ENCODE measurements at places on chromosomes 4 and X.

DNA sequence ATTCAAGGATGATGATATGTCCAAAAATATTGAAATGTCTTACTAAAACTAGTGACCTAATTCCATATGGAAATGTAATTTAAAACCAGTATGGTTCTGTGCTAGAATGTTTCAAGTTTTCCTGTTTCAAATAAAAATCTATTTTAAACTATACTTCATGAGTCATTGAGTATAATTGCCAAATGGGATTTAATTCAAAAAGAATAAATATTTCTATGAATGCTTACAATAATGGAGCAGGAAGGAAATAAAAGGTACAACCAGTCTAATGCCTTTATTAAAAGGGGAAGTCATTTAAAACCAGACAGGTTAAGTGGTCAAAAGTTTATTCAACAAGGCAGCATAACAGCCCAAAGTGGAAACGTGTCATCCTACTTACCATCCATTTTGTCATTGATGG lies 2347.1 kb downstream of the PCDH7 start:
- DNase-seq = no peak

DNA sequence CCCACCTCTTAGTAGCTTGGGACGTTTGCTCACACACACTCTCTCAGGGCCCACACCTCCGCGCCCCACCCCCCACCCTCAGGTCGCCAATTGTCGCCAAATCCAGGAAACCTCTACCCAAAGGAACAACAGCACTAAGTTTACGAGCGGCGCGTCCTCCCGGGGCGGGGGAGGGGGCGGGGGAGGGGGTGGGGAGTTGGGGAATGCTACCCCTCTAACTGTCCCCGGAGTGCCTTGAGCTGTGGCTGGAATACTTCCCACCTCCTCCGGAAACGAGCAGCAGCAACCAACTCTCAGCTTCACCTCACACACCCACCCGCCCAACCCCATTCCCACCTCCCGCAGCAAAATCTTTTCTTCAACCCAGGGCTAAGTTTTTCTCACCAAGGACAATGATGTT lies 135.6 kb upstream of the ZIC3 start:
- DNase-seq = no peak

DNA sequence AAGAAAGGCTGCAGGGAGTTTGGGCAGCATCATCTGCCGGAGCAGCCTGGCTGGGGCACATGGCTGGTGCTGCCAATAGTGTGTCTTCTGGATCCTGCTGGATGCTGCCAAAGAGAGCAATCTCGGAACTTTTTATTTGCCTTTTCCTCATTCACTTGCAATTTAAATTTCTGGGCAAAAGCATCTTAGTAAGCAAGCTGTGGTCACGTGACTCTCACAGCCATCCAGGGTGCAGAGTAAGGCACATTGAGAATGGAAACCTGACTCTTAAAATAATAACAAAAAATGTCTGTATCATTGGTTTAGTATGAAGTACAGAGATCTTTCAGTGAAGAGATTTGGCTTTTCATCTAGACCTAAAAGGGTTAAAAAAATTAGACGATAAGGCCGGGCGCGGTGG lies 910.3 kb downstream of the STIM2 start:
- no peak for DNase-seq

DNA sequence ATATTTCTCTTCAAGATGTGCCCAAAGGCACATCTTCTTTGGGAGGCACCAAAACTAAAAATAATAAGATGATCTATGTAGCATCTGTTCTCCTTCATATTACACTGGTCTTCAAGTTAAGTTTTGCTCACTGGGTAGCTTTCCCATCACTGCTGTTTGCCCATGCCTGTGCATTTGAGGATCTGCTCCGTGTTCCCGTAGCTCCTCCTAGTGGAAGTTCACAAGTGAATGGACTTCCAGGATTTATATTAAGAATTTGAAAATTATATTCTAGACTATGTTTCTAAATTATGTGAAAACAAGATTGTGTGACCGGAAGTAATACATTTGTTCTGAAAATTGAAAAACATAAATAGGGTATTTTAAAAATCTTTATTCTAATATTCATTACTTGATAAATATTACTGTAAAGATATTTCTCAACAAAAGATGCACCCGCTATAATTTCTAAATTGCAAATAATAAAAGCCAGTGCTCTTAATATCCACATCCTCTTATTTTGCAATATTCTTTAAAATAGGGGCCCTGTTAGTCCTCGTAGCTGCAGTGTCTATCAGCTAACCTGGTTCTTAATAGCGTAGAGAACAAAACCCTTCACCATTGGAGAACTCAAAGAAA lies 147.7 kb downstream of the RBM46 start:
- no peak for DNase-seq

- no peak for DNase-seq
Observed at GRCh38 chr4:171785388-171785787, 27.8 kb upstream of the GALNTL6 start.

- no peak for DNase-seq
Observed at GRCh38 chrX:68419975-68420374, 13.3 kb downstream of the OPHN1 start.

DNA sequence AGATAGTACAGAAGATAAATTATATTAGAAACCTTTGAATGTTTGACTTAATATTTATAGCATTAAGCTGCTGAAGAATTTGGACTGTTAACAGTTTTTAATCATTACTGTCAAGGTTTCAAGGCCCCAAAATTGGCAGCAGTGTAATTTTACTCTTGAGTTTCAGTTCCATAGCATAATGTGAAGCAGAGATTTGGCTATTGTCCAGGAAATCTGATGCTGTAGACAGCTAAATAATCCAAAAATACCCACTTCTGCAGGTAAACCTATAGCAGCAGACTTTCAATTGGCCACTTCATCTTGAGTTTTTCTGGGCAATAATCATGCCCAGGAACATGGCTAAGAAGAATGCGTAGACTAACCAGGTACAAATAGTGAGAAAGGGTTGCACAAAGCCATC lies 85.0 kb downstream of the RCHY1 start:
- no peak for DNase-seq

GRCh38 chr4:139754938-139755337 lies 89.3 kb downstream of the MGST2 start:
- DNase-seq = no peak

Data from activated CD4-positive, alpha-beta T cell treated with anti-CD3 and anti-CD28 coated beads for 1 hour (primary cell).